ENCODE measurements at places on chromosomes 6 and 20. TPM values are rescaled to one million over a fixed set of nuclear protein-coding genes. Genes with fewer than 3 reads are reported as not detected.

Gene COL12A1
- total RNA-seq, result 155 TPM

Gene OPRM1
- not detected for total RNA-seq

Gene LKAAEAR1
- not detected for total RNA-seq

Gene CRISP2
- not detected for total RNA-seq

Gene GPLD1
- total RNA-seq, result 3.6 TPM

Gene LPA
- not detected for total RNA-seq

Gene SLC2A4RG
- 25.3 TPM for total RNA-seq

Gene SLC22A2
- total RNA-seq, result not detected

Gene GTSF1L
- not detected for total RNA-seq

Gene DTD1
- total RNA-seq, result 35.7 TPM

Gene IRF4
- total RNA-seq, result 4.1 TPM
